ENCODE measurements at places on chromosomes 5 and 9. TPM values are rescaled to one million over a fixed set of nuclear protein-coding genes. Genes with fewer than 3 reads are reported as not detected.

MARCOL gene
- total RNA-seq = not detected

TGFBR1 gene
- 13.7 TPM for total RNA-seq

ANXA6 gene
- total RNA-seq = 272 TPM

PCDHGC4 gene
- total RNA-seq = not detected

MED22 gene
- total RNA-seq = 18.4 TPM

CA9 gene
- 0.52 TPM for total RNA-seq

- DNase-seq = no peak
Observed at GRCh38 chr9:70994582-70994981, 126.8 kb downstream of the TRPM3 start.

GRCh38 chr9:126096340-126096739 is 230.3 kb upstream of the MVB12B start:
- DNase-seq = no peak

DNA sequence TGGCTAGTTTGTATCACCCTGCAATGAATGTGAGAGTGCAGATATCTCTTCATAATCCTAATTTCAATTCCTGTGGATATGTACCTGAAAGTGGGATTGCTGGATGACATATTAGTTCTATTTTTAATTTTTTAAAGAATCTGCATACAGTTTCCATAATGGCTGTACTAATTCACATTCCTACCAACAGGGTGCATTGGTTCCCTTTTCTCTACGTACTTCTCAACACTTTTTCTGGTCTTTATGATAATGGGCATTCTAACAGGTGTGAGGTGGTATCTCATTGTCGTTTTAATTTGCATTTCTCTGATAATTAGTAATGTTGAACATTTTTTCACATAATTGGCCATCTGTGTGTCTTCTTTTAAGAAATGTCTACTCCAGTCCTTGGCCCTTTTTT is 927.5 kb downstream of the DTWD2 start:
- no peak for DNase-seq

DNA sequence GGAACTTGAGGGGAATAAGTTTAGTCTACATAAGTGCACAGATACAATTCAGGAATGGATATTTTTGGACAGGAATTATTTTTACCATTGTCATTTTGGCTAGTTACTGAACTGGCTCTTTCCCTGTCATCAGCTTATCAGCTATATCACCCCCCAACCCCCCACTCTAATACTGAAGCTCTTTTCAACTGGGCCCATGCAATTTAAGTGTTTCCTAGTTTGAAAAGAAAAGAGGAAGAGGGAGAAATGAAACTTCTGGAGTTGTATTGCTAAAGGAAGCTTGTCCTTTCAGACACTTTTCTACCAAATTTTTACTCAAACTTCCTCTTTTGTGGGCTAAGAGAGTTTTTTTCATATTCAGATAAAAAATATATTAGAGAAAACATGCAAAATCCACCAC is 18.5 kb upstream of the TIMD4 start:
- no peak for DNase-seq

- peak; percentile 68 for DNase-seq
Observed at GRCh38 chr5:35182910-35183535, 47.3 kb downstream of the PRLR start.

DNA sequence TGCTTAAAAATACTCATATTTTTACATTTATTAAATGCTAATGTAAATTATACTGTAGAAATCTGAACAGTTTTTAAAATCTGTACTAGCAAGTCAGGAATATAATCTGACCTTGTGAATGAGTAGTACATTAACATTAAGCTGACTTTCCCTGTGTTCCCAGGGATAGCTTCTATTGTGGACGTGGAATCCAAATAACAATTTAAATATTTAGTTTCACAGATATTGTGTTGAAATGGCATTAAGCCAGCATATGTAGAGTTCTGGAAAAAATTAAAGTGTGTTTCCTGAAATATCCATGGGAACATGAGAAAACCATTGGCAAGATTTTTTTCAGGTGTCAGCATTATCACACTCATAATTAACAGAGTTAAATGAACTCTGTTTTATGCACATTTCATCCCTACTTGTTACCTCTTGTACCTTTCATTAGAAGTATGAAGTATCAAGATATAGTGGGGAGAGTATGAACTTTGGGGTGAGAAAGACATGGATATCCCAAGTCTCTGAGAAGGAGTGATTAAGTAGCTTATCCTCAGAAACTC is 5.7 kb downstream of the RABGAP1 start:
- no peak for DNase-seq

GRCh38 chr9:6771722-6772121 is 13.9 kb downstream of the KDM4C start:
- DNase-seq = no peak

DNA sequence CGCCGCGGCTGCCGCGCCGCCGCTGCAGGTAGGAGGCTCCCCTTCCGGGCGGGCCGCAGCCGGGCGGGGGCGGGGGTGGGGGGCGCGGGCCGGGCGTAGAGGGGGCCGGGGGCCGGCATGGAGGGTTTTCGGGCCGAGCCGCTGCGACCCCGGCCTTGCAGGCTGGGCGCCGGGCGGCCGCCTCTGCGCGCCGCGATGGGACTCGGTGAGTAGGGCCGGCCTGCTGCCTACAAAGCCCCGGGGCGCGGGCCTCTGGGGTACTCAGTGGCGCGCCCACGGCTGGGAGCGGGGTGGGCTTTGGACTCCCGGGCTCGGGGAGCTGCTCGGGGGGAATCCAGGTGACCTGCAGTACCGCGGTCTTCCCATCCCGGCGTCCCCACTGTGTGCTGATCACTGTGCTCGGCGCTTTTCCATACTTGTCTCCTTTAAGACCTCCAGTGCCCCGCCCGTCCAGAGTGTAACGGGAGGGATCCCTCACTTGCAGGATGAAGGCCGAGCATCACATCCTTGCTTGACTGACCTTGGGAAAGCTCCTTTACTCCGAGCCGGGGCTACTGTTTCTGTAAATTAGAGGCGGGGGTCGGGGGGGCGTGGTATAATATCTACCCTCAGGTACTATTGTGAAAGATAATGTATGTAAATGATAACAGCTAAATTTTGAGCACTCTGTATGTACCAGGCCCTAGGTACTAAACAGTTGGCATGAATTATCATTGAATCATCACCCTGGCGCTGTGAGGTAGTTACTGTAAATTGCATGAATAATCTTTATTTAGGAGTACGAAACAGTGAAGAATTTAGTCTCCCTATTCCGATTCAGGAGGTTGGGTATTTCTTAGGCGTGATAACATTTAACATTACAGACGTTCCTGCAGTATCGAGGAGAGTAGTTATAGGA is 672 bp downstream of the MSANTD3 start:
- DNase-seq = peak; percentile 28

DNA sequence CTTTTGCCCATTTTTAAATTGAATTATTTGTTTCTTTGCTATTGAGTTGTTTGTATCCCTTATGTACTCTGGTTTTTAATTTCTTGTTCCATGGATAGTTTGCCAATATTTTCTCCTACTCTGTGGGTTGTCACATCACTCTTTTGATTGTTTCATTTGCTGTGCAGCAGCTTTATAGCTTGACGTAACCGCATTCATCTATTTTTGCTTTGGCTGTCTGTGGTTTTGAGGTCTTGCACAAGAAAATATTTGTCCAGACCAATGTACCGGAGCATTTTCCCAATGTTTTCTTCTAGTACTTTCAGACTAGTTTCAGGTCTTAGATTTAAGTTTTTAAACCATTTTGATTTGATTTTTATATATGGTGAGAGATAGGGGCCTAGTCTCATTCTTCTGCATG is 36.2 kb upstream of the ZNF366 start:
- DNase-seq = no peak

- no peak for DNase-seq
Observed at GRCh38 chr5:133391354-133392136, 220.8 kb downstream of the FSTL4 start.

DNA sequence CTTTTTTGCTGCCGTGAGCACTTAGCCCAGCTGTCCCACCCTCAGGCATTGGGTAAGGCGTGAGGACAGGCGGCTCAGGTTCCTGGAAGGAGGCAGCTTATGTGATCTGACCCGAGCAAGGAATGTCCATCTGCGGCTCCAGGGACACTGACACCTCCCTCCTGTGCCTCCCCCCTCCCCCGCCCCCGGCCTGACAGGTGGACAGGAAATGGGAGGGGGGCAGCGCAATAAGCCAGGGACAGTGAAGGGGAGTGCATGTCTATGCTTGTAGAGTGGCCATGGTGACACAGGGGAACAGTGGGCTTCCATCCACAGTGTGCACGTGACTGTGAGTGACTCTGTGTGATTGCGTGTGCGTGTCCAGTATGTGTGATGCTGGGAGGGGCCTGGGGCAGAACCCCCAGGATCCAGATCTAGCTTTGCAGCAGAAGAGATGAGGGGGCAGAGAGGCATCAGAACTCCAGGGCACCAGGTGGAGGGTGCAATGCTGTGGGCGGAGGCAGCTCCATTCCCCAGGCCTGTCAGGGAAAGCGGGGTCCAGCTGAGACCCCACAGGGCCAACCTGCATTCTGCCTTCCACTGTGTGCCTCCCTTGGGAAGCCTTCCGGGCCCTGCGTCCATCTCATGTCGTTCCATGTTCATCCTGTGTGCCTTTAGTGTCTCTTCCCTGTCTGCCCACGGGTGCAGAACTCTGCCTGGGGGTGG is 30.5 kb downstream of the CNTFR start:
- no peak for DNase-seq

- no peak for DNase-seq
Observed at GRCh38 chr5:124816381-124816780, 69.9 kb upstream of the ZNF608 start.

- no peak for DNase-seq
Observed at GRCh38 chr5:92864591-92864990, 716.4 kb downstream of the NR2F1-AS1 start.

- no peak for DNase-seq
Observed at GRCh38 chr5:1785984-1786383, 13.7 kb downstream of the MRPL36 start.

- DNase-seq = peak; percentile 88
Observed at GRCh38 chr5:156934450-156935211, 28.4 kb downstream of the TIMD4 start.

- no peak for DNase-seq
Observed at GRCh38 chr5:124570285-124571035, 176.0 kb downstream of the ZNF608 start.

- DNase-seq = no peak
Observed at GRCh38 chr9:107732781-107733522, 243.4 kb upstream of the KLF4 start.

DNA sequence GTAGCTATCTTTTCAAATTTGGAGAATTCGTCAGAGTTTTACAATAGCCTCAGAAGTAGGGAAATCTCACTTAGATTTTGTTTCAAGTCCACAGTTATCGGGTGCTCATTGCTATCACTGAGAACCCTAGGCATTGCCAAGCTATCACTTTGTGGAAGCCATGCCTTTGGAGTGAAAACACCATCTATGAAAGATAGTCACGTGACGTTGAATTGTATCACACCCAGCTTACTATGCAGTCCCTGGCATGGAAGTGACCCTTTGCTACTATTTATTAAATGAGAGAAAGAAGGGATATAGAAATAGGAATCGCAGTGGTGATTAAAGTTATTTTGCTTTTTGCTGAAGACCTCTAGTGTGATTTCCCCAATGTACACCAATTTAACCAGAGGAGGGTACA is 97.2 kb downstream of the AOPEP start:
- DNase-seq = no peak

- no peak for DNase-seq
Observed at GRCh38 chr5:33079548-33079947, 361.2 kb upstream of the TARS1 start.
